Stimulated activated CD4-positive, alpha-beta T cell treated with anti-CD3 and anti-CD28 coated beads, Interleukin-15, amount 100 ng/mL, for 1 hour (primary cell): ENCODE measurements at places on chromosomes 11 and 22.

DNA sequence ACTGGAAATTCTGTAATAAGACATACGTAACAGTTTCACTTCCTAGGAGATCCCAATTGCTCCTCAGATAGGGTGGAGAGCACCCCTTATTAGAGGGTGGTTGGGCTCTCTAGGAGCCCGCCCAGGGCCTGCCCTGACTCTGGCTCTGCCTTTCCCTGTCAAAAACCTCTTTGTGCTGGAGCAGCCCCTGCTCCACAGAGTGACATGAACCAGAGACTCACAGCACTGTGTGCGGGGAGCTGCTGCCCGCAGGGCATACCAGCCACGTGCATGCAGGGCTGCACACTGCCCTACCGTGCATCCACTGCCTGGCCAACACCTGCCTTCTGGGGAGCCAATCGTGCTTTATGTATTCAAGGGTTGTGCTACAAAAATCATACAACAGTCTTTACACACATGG is 24.3 kb downstream of the KCNQ1OT1 start:
- DNase-seq: no peak

- DNase-seq: no peak
Measured at GRCh38 chr11:95095858-95096587, 6.4 kb downstream of the ENDOD1 start.

GRCh38 chr11:77580712-77581337 is 8.9 kb upstream of the AQP11 start:
- no peak for DNase-seq

DNA sequence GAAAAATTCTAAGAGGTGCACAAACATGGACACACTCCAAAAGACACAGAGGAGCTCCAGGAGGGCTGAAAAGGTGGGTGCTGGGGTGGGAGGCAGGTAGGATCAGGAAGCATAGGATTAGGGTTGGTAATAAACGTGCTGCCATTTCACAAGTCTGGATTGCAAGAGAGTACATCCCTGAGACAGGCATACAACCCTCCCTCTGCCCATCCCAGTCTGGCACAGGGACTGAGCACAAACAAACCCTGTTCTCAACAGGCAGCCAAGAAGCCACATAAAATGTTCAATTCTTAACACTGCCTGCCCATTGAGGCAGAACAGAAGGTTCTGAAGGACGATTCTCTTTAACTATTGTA is 18.5 kb downstream of the SLC35F2 start:
- DNase-seq: no peak

DNA sequence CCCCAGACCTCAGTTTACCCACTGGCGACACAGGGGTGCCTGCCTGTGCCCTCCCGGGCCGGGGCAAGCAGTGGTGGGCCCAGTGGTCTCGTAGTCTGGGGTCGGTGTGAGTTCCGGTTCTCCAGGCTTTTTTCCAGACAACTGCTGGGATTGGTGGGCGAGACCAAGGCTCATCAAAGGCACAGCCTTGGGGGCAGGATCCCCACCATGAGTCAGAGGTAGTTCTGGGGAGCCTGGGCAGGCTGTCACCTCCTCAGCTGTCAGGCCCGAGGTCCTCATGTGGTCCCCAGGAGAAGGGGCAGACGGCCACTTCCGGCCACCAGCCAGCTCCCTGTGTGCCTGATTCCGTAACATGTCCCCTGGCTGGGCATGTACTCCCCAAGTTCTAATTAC is 827 bp upstream of the MUC2 start:
- DNase-seq: no peak

DNA sequence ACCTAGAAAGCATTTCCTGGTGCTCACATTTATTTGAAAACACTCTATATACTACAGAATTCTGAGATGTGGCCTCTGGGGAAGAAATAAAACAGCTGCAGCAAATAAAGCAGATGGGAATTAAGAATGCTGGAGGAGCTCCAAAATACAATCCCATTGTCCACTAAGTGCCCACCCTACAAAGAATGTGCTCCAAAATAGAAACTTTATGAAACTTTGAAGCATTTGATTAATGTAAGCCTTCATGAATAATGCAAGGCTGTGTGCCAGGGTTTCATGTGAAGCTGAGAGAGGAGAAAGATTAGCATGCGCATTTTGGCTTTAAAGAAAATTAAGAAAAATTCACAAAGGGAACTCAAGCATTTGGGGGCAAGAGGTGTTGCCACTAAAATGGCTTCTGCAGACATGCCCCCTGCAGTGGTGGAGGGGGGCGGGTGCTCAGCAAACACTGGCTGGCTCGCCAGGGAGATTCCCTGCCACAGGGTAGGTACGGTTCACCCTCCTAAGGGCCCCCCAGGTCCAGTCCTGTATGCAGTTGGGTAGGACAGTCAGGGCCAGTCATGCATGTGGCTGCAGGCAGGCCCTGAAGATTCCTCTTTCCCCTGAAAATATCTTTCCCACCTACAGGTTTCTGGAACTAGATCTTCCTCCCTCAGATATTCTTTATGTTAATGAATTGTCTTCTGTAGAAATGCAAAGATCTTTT is 46.6 kb upstream of the RCN1 start:
- DNase-seq: no peak

- no peak for DNase-seq
Measured at GRCh38 chr11:46363455-46364005, 16.3 kb downstream of the DGKZ start.

DNA sequence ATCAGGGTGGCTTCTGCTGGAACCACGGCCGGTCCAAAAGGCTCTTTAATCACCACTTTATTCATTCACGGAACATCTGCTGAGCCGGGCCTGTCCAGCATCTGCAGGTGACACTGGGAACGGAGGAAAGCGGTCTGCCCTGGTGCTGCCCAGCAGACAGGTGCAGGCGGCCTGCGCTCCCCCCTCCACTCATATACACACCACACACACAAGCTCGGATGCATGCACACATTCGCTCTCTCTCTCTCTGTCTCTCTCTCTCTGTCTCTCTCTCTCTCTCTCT is 736.9 kb downstream of the BRD1 start:
- DNase-seq: no peak

GRCh38 chr11:40417627-40418026 is 1041.8 kb downstream of the LRRC4C start:
- no peak for DNase-seq

GRCh38 chr11:47850337-47850736 is 2.2 kb upstream of the NUP160 start:
- no peak for DNase-seq

GRCh38 chr11:1206391-1207271 is 16.2 kb upstream of the MUC5B start:
- no peak for DNase-seq

DNA sequence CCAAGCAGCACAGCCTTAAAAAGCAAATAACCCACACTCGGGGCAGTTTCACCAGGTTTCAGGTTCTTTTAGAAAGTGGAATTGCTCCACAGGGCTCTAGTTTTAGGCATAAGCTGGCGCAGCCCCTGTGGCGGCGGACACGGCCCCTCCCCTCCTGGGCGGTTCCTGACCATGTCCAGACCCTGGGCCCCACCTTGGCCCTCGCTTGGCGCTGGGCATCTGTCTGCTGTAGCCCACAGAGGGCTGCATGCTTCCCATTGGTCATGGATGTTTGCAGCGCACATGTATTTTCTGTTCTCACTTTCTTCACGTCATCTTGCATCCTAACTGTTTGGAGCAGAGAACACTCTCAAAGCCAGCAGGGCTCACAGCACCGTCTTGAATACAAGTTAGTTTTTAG is 244.3 kb downstream of the BRD1 start:
- no peak for DNase-seq

- DNase-seq: no peak
Measured at GRCh38 chr11:123509737-123510578, 79.9 kb downstream of the GRAMD1B start.

GRCh38 chr11:68584097-68584496 is 100.2 kb upstream of the GAL start:
- DNase-seq: peak; percentile 9

- no peak for DNase-seq
Measured at GRCh38 chr11:42025121-42025803, 565.8 kb upstream of the LRRC4C start.

DNA sequence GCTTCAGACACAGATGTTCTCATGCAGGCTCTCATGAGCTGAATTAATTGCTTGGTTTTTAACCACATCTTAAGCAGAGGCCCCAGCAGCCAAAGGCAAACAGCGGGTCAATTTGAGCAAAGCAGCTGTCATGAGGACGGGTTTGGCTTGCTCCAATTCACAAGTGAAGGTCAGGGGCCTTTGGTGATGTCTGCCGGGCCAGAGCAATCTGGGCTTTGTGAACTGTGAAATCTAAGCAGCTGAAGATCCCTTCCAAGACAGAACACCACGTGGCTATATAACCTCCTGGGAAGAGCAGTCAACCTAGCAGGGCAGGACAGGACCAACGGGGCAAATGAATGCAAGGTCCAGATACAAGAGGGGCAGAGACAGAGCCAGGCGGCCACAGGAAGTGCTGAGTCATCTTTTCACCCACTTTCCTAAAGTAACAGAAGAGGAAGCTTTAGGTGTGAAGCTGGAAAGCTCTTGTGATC is 187.3 kb upstream of the B3GAT1 start:
- no peak for DNase-seq

GRCh38 chr11:80343436-80343835 is 902.6 kb upstream of the TENM4 start:
- no peak for DNase-seq

- no peak for DNase-seq
Measured at GRCh38 chr11:133414506-133414905, 117.8 kb downstream of the OPCML start.

DNA sequence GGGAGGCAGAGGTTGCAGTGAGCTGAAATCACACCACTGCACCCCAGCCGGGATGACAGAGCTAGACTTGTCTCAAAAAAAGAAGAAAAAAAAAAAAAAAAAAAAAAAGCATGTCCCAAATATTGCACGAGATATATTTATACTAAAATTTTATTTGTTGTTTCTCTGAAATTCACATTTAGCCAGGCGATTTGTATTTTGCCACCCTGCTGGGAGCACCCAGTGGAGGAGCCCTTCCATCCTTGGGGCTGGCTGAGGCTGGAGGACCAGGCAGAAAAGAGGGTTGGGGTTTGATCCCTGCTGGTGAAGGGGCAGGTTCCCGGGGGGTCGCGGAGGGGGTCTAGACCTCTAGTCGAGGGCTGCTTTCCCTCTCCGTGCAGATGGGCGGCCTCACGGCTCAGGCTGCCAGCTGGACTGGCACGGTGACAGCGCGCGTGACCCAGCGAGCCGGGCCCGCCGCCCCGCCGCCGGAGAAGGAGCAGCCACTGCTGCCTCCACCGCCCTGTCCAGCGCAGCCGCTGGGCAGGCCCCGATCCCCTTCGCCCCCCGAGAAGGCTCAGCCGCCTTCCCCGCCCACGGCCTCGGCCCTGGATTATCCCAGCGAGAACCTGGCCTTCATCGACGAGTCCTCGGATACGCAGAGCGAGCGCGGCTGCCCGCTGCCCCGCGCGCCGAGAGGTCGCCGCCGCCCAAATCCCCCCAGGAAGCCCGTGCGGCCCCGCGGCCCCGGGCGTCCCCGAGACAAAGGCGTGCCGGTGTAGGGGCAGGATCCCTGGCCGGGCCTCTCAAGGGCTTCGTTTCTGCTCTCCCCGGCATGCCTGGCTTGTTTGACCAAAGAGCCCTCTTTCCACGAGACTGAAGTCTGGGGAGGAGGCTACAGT is 952 bp upstream of the CATSPERZ start:
- no peak for DNase-seq

- no peak for DNase-seq
Measured at GRCh38 chr22:44522526-44523170, 24.6 kb upstream of the RTL6 start.

- no peak for DNase-seq
Measured at GRCh38 chr11:121048464-121049233, 24.7 kb downstream of the TBCEL start.

DNA sequence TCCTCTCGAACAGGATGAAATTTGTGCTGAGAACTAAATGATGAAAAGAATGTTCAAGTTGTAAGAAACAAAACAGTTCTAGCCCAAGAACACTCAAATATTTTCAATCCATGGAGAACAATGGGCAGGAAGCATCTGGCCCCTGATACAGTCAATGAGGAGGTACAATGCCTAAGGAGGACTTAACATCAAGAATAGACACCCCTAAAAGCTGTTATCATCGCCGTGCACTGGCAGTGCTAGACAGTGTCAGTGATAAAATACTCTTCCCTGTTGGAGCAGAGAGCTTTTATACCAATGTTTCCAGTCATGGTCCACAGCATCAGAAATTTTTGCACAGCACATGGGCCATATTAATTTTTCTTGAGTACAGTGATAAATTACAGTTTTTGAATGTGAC is 20.2 kb upstream of the VSTM5 start:
- DNase-seq: no peak

DNA sequence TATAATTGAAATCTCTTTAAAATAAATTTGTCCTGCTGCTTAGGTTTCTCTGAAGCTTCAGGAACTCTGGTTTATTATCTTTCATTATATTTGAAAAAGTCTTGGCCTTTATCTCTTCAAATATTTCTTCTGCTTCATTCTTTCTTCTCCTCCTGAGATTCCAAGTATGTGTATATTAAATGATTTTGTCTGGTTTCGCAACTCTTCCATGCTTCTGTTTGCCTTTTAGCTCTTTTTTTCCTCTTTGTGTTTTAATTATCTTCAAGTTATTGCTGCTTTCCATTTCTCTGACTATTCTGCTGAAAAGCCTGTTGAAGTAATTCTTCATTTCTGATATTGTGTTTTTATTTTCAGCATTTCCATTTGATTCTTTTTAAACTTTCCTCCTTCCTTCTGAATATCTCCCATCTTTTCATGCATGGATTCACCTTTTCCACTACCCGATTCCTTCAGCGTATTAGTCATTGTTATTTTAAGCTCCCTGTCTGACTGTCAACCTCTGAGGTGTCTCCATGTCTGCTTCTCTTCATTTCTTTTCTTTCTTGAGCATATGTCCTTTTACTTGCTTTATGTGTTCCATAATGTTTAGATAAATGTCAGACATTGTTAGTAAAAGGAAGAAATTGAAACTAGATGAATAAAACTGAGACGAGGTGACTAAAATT is 46.6 kb upstream of the CTSC start:
- no peak for DNase-seq

DNA sequence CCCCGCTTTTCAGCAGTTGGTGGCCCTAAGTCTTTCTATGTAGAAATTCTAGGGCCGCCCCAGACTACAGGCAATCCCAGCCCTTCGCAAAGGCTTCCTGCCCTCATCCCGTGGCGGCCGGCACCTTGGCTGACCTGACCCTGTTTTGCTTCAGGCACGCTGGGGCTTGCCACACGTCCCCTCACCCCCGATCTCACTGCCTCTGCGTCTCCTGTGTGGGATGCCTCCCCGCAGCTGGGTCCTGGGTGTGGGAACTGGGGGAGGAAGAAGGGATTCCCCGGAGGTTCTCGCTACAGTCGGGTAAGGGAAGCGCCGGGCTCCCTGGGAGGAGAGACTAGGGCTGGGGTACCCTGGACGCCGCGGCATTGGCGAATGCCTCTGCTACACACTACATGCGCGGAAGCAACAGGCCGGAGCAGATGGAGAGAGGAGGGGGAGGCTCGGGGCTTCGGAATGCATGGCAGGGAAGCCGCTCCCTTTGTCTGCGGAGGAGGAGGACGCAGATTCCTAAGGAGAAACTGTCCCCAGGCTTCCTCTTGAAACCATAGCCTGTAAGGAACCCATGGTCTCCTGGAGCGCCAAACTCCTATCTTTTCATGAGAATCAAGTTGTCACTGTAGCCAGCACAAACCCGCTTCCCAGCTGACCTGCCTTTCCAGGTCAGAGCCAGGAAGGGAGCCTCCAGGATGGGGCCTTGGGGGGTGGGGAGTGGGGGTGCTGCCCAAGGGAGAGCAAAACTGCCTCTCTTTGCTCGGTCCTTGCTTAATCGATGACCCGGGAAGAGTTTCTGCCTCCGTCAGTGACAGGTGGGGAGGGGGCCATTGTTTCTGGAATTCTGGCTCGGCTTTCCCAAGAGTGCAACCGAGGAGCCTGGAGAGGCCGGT is 1.4 kb downstream of the DTX4 start:
- no peak for DNase-seq

- DNase-seq: no peak
Measured at GRCh38 chr22:47059701-47060161, 297.3 kb downstream of the TBC1D22A start.
